ENCODE measurements at places on chromosomes 4 and X.

- no peak for DNase-seq
Measured at GRCh38 chrX:153944800-153945150, 332 bp upstream of the RENBP start.

DNA sequence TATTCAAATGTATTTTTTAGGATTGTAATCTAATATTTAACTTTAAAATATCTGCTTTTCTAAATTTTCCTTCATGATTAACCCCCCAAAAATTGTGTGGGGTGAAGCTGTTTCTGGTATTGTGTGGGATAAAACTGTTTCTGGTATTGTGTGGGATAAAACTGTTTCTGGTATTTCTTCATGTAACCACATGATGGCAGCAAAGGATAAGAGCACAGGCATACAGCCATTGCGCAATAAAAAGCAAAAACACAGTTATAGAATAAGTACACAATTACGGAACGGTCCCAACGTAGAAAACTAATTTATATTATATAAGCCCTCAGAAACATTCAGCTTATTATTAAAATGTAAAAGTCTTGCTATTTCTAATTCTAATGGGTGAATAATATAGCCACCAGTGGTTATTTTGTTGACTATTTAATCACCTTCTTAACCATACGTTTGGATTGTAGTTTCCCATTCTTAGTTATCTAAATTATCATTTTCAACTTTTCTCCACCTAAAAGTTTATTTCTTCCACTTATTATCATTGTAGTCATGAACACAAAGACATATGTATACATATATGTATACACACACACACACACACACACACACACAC is 333.9 kb upstream of the FSTL5 start:
- peak; percentile 7 for DNase-seq

DNA sequence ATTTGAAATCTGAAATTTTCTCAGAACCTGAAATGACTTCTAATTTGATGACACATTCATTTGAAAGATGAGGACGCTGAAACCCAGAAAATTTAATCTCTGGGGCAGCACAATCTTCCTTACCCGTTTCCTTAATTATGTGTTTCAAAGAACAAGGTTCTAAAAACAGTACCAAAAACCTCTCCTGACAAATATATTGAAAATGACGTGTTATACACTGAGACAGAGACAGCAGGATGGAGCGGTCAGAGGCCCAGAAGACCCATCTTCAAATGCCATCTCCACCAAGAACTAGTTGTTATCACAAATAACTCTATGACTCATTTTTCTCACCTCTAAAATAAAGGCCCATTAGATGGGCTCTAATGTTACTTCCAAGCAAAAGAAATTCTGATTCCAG is 177.3 kb downstream of the NSUN7 start:
- no peak for DNase-seq

GRCh38 chrX:44267116-44267515 is 76.4 kb downstream of the EFHC2 start:
- DNase-seq: no peak

GRCh38 chr4:145252190-145252589 is 71.8 kb upstream of the OTUD4 start:
- DNase-seq: no peak

GRCh38 chrX:149161435-149162088 is 343.5 kb downstream of the IDS start:
- no peak for DNase-seq

- DNase-seq: no peak
Measured at GRCh38 chrX:133444952-133445831, 29.9 kb upstream of the GPC4 start.

DNA sequence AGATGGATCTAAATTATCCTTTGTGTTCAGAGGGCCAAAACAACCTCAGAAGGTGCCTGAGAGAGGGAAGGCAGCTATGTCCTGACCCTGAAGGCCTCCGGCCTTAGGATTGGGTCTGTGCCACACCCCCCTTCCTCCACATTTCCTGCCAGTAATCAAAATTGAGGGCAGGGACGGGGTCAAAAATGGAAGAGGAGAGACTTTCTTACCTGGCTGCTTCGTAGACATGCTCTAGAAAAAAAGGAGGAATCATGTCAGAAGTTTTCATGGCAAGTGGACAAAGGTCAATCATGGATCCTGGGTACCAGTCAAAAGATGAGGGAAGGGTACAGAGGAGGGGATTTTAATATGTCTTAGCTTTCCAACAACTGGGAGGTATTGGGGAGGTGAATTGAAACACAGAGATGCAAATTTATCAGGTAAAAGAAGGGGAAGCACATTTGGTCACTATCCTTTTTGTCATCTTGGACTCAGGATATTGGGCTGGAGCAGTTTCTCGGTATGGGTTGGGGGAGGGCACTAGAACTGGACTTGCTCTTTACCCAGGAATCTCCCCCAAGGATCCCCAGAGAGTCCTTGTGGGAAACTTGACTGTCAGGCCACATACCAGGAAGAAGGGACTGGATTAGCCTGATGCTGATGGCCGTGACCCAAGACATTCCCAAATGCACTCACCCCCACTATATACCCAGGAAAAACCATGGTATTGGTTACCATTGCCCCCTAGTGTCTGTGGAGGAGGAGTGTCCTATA is 17.1 kb downstream of the VSIG4 start:
- DNase-seq: no peak

GRCh38 chr4:121943941-121944340 is 7.9 kb downstream of the TRPC3 start:
- no peak for DNase-seq

DNA sequence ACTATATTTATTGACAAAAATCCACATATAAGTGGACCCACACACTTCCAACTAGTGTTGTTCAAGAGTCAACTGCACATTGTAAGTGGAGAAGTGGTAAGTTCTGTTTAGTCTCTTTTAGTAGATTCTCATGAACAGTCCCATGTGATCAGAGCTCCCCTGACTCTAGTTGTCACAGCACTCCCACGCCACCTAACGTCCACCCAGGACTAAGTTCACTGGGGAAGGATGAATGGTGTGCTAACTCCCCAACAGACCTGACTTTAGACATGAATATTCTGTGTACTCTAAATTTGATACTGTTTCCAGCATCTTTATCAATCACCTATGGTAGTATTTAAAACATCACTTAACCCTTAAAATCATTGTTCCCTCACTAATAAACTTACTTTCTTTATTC is 59.8 kb downstream of the PACRGL start:
- DNase-seq: no peak

DNA sequence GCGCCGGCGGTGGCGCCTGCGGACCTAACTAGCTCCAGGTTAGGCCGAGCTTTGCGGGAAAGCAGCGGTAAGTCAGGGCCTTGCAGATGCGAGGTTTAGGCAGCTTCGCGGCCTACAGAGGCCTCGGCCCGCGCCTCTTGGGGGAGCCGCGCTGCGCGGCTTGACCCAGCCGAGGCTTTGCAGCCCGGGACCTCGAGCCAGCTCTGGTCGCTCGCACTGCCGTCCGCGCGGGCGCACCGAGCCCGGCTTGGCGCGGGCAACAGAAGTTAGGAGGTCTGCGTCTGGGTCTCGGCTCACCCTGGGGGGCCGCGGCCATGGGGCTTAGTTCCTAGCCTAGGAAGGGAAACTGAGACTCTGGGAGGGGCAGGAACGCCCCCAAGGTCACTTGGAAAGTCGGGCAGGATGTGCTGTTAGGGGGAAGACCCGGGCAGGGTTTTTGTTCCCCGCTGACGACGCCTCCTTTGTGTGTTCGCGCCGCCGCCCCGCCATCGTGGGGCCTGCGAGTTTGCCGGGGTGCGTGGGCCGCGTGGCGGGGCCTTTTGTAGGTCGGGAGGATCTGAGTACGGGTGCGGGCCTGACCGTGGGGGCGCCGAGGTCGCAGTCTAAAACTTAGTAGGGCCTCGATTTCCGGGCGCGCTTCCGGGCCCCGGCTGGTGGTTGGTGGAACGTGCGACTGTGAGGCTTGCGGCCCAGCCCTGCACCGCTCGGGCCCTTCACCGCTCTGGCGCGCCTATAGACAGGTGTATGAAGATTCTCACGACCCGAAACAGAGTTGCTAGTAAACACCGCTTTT is 482 bp downstream of the RNF4 start:
- no peak for DNase-seq

DNA sequence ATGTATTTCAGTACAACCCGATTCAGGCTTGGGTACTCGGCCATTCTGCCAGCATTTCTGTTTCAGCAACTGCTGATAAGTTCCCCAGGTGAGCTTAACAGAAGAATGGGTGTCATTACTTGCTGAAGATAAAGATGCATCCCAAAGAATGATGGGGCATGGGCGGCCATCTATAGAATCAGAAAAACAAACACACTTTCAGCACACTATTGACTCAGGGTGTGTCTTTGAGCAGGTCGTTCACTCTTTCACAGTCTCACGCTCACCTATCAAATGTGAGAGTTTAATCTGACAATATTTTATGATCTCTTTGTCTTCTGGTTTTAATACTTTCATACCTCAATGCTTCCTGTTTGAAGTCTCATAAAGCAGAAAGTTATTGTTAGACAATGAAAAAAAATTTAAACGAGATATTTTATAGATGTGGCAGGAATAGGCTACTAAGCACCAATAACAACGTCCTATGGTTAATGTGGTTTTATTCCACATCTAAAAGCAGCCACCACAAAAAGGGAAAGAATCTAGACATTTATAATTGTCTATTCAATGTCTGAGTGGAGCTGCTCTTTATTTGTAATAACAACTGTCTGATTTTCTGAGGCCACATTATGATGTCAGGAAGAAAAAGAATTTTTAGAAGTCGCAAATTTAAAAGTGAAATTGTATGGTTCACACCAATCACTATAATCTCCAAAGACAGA is 17.0 kb downstream of the GASK1B start:
- no peak for DNase-seq

DNA sequence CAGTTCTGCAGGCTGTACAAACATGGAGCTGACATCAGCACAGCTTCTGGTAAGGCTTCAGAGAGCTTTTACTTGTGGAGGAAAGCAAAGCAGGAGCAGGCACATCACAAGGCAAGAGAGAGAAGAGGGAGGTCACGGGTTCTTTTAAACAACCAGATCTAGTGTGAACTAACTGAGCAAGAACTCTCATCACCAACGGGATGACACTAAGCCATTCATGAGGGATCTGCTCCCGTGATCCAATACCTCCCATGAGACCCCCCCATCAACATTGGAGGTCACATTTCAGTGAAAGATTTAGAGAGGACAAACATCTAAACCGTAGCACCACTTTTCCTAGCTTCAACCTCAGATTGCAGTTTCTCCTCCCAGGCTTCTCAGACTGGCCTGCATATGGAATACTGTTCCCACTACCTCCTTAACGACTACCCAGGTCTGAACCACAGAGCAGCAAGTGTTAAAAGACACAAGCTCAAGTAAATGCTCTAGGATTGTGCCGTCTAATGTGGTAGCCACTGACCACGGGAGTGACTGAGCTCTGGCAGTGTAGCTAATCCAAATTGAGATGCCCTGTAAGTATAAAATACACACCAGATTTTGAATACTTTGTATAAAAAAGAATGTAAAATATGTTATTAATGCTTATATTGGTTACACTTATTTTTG is 192.7 kb downstream of the PTTG2 start:
- no peak for DNase-seq

- no peak for DNase-seq
Measured at GRCh38 chr4:186891859-186892486, 168.3 kb upstream of the FAT1 start.

DNA sequence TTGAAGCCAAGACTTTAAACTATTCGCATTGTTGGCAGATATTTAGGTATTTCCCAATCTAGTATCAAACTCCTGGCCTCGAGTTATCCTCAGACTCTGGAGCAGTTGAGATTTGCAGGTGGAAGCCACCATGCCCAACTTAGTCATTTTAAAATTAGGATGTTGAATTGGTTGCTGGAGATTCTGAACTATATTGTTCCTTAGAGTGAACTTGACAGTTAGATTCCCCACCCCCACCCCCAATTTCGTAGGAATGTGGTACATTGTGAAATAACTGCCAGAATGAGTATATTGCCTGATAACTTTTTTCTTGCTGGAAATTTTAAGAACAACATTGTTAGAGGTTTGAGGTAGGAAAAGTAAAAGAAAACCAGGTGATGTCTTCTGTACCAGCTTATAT is 2.3 kb downstream of the NOCT start:
- no peak for DNase-seq

DNA sequence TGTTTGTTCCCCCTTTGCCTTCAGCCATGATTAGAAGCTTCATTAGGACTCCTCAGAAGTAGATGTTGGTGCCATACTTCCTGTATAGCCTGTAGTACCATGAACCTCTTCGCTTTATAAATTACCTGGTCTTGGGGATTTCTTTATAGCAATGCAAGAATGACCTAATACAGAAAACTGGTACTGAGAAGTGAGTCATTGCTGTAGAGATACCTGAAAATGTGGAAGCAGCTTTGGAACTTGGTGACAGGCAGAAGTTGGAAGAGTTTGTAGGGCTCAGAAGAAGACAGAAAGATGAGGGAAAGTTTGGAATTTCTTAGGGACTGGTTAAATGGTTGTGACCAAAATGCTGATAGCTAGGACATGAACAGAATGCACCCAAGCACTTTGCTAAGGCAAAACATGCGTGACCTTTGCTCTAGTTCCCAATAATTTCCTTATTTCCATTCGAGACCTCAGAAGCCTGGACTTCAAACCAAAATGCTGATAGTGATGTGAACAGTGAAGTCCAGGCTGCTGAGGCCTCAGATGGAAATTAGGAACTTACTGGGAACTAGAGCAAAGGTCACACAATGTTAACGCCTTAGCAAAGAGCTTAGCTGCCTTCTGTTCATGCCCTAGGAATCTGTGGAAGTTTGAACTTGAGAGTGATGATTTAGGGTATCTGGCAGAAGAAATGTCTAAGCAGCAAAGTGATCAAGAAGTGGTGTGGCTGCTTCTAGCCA is 3.0 kb upstream of the USP46 start:
- DNase-seq: no peak

DNA sequence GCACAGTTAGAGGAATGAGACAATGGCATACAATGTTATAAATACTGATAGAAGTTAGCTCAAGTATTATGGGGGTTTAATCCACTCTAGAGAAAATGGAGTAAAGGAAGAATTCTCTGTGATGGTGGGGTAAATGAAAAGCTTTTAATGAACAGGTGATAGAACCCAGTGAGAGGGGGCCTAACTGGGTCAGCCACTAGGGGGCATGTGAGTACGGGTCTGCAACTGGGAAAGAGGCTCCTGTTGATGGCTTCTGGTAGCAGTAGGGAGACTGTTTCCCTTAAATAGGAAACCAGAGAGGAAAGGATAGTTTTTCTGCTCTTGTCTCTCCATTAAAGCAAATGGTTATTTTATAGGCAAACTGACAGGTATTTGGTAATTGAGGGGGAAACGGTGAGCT is 132.8 kb upstream of the GPR101 start:
- no peak for DNase-seq

- no peak for DNase-seq
Measured at GRCh38 chr4:120057416-120057815, 9.2 kb downstream of the MAD2L1 start.

- no peak for DNase-seq
Measured at GRCh38 chr4:5027346-5027745, 8.1 kb upstream of the CYTL1 start.

GRCh38 chr4:159899596-159899995 is 796.7 kb downstream of the RAPGEF2 start:
- no peak for DNase-seq

DNA sequence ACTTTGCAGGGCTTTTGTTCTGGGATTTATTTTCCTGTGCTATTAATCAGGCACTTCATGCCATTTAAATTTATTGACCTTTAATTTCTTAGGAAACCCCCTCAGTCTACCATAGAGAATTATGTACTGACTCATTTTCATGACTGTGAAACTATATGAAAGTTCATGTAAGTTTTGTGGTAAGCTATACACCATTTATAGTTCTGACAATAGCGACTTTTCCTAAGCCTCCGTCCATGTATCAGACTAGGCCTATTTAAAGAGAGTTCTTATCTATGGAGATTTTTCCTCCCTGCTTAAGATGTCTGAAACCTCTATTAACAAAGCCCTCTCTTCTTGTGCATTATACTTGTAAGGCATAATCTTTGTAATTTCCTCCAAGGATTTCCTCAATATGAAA is 111.6 kb downstream of the AFF2 start:
- DNase-seq: no peak

All from AG09309 (cell line).